ENCODE measurements at places on chromosomes 4 and X.

DNA sequence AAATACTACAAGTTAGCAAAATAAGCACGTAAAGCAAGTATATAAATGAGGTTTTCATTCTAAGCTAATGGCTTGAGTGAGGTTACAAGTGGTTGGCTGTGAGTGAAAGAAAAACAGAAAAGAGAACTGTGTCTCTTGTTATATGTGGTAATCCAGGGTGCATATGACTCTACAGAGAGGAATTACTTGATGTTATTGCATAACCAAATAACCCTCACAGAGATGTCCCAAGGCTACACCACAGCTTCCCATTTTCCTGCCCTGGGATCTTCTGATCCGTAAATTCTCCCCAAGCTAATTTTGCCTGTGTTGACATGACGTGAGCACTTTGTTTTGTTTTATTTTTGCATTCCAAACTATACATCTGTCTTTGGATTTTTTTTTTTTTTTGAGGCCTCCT, 470.0 kb upstream of the INTU start:
- peak; percentile 12 for DNase-seq

GRCh38 chr4:26069218-26069617, 155.2 kb downstream of the SMIM20 start:
- DNase-seq: peak; percentile 45

- DNase-seq: no peak
These were observed 48.5 kb upstream of the STIM2 start for GRCh38 chr4:26812049-26812714.

DNA sequence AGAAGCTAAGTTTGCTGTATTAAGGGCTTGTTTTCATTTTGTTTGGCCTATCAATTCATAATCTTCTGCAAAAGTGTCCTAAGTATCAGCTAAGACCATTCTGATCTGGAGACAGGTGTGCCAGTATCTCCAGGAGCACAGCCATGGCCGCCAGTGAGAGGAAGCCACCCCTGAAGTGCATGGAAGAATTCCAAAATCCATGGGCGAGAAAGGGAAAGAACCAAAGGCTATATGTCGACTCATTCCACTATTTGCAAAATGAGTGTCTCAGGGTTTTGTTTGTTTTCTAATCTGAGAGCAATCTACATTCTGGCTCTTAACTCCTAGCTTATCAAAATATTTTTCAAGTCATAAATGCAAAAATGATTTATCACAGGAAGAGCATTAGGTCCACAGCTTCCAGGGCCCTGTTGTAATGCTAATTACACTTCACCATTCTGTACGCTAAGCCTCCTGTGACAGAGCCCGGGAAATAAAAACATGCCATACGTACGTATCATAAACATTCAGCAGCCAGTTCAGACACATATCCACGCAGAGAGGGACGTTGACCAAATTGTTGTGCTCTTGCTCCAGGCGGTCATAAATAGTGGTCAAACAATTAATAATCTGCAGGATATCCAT, 137.3 kb upstream of the FTHL17 start:
- no peak for DNase-seq
